ENCODE measurements at places on chromosomes 1 and 21.

GRCh38 chr1:224726441-224727182 lies 110.5 kb downstream of the CNIH3 start:
- DNase-seq: peak; percentile 39

DNA sequence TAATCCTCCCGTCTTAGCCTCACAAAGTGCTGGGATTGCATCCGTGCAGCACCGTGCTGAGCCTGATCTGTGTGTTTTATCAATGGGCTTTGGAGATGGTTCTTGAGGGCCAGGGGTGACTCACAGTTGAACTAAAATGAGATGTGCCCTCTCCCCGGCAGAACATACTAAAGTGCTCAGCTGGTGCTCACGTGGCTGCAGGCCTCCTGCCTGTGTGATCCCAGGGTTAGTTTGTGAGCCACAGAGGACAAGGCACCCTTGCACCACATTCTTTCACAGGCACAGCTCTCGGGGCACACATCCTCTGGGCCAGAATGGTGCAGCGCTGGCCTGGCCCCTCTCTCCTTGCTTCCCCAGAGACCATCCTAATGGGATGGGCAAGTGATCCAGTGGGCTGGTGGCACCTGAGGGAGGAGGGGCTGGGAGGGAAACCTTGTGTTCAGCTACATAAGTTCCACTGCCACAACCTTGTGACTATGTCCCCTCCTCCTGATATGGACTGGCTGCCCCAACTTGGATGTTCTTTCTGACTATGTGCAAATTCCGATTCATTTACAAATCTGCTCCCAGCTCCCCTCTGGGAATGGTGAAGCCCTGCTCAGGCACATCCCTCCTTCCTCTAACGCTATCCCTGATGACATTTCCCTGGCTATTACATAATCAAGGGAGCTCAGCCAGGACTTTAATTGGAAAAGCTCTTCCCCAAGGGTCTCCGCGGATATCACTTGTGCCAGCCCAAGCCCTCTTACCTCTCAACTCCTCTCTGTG lies 197.0 kb upstream of the EDN2 start:
- peak; percentile 50 for DNase-seq

- no peak for DNase-seq
Measured at GRCh38 chr21:31566611-31567010, 92.9 kb upstream of the SOD1 start.

- DNase-seq: no peak
Measured at GRCh38 chr1:86750530-86750929, 46.2 kb downstream of the SH3GLB1 start.

- DNase-seq: no peak
Measured at GRCh38 chr1:234431255-234431654, 47.7 kb downstream of the TARBP1 start.

DNA sequence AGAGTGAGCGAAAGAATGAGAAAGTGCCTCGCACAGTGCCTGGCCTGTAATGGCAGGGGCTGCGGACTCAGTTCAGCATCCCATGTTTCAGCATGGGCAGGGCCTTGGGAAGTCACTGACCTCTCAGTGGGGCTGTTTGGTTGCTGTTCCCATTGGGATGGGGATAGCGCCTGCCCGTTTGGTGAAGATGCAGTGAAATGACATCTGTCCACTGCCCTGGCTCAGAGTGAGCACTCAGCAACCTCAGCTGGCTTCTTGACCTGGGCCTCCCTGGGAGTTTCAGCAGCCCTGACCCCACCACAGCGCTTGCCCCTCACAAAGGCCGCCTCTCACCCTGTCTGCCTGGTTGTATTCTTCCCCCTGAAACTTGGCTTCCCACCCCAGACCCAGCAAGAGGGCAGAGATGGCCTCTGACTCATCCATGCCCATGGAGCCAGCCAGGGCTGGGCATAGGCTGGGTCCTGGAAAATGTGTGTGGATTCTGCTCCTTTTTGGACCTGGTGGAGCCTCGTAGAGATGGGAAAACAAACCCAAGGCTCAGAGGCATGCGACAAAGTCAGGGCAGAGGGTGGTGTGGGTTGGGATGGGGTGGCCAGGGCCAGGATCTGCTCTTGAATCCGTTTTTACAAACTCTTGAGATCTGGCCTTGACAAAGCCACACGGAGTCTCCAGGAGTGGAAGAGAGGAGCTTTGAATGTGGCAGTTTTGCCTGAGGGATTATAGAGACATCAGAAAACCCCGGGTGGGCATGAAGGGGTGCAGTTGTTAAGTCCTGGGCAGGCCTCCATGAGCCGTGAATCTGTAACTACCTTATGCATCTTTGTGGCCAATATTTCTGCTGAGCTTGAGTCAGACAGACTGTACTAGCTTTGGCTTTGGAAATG lies 1.2 kb downstream of the XKR8 start:
- no peak for DNase-seq

DNA sequence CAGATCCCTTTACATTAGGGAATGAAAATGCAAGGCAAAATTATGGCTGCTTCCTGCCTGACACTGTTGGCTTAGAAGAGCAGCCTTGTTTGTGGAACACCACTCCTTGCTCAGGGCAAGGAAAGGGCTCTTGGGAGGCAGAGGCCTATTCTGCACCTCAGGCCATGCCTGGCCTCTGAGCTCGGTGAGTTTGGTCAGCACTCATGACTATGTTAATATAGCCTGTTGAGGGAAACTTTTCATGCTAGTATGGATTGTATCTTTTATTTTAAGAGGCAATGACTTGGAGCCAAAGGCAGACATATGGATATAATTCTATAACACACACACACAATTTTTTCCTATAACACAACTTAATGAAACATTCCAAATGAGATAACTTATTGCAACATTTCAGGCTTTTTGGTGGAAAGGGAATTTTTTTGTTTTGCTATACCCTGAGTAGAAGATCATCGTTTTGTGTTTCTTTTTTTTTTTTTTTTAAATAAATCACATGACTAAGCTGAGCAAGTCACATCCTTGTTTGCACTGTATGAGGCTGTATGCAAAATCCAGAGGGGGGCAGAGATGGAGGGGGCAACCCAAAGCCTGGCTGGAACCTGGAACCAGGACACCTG lies 5.6 kb upstream of the YRDC start:
- no peak for DNase-seq

DNA sequence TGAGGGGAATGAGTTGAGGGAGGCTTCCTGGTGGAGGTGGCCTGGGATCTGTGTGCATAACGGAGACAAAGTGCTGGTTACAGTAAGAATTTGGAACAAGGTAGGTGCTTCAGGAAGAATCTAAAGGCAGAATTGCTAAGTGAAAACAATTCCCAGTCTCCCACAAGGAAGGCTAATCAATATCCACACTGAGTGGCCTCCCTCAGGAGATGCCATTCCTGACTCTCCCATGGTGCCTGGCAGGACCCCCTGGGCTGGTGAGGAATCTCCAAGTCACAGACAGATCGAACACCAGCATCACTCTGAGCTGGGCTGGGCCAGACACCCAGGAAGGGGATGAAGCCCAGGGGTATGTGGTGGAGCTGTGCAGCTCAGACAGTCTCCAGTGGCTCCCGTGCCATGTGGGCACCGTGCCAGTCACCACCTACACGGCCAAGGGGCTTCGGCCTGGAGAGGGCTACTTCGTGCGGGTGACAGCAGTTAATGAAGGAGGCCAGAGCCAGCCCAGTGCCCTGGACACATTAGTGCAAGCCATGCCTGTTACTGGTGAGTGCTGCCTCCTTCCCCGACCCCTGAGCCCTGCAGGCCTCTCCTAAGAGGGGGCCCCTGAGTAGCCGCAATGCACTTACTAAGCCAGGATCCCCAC lies 30.7 kb downstream of the IGFN1 start:
- no peak for DNase-seq

- DNase-seq: no peak
Measured at GRCh38 chr1:161013131-161013487, 7.8 kb downstream of the F11R start.

DNA sequence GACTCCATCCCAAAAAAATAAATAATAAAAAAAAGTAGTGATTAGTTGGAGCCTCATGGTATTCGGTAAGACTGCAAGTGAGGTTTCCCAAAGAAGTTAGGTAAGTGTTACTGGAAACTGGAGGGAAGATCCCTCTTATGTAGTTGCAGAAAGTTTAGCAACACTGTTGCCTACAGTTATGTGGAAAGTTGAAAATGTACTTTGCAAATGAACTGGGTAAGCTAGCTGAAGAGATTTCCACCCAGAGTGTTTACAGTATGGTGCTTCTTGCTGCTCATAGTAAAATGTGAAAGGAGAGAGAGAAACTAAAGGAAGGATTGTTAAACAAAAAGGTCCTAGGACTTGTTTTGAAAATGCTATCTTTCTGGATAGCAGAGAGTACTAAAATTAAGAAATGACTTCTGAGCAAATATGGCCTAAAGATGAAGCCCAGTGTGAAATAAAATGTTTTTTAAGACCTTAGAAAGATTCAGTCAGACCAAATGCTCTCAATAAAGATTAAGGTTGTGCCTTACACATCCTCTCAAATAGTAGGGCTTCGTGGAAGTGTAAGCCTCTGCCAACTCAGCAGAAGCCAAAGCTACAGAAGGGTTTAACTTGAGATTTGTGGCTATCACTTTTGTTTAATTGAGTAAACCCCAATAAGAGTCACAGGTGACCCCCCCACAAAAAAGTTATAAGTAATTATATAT lies 31.5 kb downstream of the RPS6KC1 start:
- DNase-seq: no peak

DNA sequence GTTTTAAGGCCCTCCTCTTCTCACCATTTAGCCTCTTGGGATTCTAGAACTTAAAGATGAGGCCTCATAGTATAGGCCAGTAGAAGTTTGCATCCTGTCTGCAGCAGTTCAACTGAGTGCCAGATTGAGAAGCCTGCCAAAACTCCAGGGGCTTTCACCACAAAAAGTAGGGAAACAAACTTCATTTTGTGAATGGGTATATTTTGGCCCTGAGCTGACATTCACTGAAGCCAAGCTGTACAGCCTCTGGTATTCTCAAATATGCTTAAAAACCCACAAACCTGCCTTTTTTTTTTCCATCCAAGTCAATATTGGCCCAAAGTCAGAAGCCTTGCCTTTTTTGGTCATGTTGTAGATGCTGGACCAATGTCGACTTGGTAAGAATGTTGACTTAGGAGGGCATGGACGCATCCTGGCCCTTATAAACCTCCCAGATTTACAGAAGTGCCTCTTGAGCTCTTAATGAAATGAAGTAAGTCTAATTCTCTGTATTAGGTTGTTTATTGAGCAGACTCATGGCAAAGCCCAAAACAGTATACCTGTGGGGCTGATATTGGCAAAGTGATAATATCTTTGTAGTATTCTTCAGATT lies 337.5 kb downstream of the CHRM3 start:
- no peak for DNase-seq

DNA sequence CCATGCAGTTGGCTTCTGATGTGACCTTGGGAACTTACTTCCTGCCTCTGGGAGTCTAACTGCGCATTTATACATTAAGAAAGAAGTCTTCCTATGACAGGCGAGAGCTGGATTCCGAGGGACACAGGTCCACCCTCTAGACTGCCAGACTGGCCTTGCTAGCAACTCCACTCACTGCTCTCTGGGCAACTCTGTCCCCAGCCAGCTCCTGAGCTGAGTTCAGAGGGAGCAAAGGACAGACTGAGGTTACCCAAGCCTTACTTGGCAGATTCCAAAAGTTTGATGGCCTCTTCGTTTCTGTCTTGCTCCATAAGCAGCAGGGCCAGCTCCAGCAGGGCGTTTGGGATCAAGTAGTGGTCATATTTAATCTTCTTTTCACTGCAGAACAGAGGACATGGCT lies 41.8 kb downstream of the TTC39A start:
- DNase-seq: no peak

DNA sequence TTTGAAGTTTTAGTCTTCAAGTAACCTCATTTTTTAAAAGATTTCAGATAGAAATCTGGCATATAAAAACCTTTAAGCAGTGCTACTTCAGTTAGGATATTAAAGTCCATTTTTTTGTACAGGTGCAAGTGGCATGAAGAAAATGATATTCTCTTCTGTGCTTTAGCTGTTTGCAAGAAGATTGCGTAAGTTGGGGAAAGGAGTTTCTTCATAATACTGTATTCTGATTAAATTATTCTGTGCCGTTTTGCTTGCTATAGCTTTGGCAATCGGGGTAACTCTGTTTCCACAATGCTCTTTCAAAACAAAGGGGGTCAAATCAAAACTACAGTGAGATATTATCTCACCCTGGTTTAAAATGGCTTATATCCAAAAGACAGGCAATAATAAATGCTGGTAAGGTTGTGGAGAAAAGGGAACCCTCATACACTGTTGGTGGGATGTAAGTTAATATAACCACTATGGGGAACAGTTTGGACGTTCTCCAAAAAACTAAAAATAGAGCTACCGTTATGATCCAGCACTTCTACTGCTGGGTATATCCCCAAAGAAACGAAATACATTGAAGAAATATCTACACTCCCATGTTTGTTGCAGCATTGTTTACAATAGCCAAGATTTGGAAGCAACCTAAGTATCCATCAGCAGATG lies 27.1 kb downstream of the MAEL start:
- DNase-seq: no peak

GRCh38 chr1:40107290-40107959 lies 10.4 kb upstream of the PPT1 start:
- no peak for DNase-seq

DNA sequence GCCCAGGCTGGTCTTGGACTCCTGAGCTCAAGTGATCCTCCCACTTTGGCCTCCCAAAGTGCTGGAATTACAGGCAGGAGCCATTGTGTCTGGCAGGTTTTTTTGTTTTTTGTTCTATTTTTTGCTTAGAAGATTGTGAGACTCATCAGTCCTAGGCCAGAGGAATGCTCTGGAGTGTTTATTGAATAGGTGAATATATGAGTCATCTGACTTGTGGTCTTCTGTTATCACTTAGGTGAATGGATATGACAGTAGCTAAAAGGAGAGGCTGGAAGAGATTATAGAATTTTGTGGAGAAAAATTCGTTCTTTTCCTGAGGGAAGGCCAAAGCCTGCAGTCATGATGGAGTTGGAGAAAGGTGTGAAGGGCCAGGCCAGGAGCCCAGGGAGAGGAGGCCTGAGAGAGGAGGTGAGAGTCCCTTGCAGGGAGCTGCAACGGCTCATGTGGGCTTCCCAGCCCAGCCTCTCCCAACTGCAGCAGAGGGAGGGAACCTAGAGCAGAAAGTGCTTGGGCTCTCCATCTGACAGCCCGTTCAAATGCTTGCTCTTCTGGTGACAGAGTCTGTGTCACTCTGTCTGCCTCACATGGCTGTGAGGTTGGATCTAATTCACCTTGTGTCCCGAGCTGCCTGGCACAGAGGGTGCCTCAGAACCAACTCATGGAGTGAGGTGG lies 31.6 kb upstream of the ACOT11 start:
- no peak for DNase-seq

DNA sequence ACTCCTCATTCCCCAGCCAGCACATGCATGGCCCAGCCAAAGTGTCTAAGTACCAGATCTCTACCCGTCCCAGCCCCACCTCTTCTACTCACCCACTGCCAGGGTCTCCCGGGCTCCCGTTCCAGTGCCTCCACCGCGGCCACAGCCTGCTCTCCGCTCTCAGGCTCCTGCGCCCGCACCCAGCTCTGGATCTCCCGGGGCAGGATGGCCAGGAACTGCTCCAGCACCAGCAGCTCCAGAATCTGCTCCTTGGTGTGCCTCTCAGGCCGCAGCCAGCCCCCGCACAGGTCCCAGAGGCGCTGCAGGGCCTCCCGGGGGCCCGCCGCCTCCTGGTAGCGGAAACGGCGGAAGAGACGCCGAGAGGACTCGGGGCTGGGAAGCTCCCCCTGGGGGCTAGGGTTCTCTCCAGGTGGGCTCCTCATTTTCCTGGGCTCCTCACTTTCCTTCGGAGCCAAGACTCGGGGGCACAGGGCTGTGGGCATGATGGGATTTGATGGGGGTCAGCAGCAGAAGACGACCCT lies 2.5 kb downstream of the ZNF496 start:
- no peak for DNase-seq

- DNase-seq: no peak
Measured at GRCh38 chr1:143625886-143626285, 345.9 kb downstream of the FAM72C start.

- DNase-seq: no peak
Measured at GRCh38 chr1:31633117-31633516, 11.6 kb downstream of the PEF1 start.

GRCh38 chr1:81111818-81112217 lies 688.9 kb upstream of the ADGRL2 start:
- no peak for DNase-seq

Measured in HFF-Myc (cell line).